Activated T-cell treated with anti-CD3 and anti-CD28 coated beads, Interleukin-2, amount 50 U/mL, for 48 hours (primary cell): ENCODE measurements at places on chromosomes 16 and 17.
A peak's percentile ranks its signal among the peaks of the same experiment; 100 is the strongest.

- no peak for DNase-seq
Observed at GRCh38 chr16:54985668-54986067, 55.0 kb downstream of the IRX5 start.

- no peak for DNase-seq
Observed at GRCh38 chr17:1918346-1919162, 88.7 kb downstream of the RPA1 start.

GRCh38 chr17:49571764-49572163 lies 3.9 kb upstream of the NXPH3 start:
- no peak for DNase-seq

DNA sequence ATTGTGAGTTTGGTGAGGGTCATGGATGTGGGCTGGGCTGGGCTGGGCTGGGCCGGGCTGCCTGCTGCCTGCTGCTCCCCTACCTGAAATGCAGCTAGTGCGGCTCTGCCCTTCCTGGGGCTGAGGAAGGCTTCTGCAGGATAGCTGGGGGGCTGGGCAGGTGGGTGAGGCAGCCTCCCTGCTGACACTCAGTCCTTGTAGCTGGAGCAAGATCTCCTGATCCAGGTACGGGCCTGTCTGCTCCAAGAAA lies 4.7 kb downstream of the RPL13 start:
- no peak for DNase-seq

DNA sequence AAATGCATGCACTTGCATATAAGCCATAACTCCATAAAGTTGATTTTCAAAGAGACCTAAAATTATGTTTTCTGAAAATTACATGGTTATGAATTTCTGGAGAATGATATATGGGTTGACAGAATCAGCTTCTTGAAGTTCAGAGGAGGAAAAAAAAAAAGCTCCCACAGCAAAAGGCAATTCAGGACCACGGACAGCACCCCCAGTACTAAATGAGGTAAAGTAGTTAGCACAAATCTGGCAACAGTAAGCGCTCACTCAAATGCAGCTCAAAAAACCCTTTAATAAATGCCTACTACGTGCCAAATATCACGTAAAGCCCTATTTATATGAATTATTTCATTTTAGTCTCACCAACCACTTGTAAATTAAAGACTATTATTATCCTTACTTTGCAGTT lies 135.2 kb downstream of the SHISA9 start:
- peak; percentile 19 for DNase-seq

- DNase-seq: no peak
Observed at GRCh38 chr17:50884439-50885311, 18.5 kb upstream of the TOB1 start.

DNA sequence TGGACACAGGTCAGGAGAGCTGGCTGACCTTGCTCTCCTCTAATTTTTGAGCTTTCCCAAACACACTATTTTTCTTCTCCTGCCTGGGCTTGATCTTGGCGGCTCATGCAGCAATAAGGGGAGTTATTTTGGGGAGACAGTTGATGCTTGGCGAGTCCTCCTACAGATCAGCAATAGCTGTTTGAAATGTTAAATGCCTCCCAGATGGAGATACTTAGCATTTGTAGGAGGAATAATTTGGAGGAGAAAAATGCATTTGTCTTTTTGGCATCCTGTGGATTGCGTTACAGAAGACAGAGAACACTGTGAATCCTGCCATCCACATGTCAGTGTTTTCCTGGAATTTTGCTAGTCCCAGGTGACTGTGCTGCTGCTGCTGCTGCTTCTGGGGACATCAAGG lies 328.0 kb upstream of the XYLT1 start:
- no peak for DNase-seq

GRCh38 chr16:72113616-72113945 lies 19.9 kb downstream of the DHX38 start:
- DNase-seq: no peak
